ENCODE measurements at places on chromosomes 5 and 9.

DNA sequence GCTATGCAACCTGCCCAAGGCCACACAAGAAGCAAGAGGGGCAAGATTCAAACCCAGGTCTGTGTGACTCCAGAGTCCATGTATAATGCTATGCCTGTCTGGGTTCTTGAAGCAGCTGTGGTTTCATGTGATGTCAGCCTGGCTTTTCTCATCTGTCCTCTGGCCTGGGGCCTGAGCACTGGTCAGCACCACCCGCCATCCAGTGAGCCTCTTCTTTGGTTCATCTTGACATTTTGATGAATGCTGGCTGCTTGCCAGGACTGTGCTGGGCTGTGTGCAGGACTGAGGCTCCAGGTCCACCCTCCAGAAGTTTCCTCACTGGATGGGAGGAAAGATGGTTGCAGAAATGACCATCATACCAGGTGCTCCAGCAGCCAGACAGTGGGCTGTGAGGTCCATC lies 61.5 kb downstream of the TSTD2 start:
- DNase-seq, result no peak

- DNase-seq, result no peak
Measured at GRCh38 chr9:129552064-129552463, 68.8 kb downstream of the C9orf50 start.

- DNase-seq, result no peak
Measured at GRCh38 chr5:165779505-165779904, 2274.1 kb downstream of the MAT2B start.

GRCh38 chr9:18668944-18669343 lies 195.0 kb downstream of the ADAMTSL1 start:
- no peak for DNase-seq

- peak; percentile 18 for DNase-seq
Measured at GRCh38 chr5:111584651-111585050, 72.3 kb upstream of the STARD4 start.

DNA sequence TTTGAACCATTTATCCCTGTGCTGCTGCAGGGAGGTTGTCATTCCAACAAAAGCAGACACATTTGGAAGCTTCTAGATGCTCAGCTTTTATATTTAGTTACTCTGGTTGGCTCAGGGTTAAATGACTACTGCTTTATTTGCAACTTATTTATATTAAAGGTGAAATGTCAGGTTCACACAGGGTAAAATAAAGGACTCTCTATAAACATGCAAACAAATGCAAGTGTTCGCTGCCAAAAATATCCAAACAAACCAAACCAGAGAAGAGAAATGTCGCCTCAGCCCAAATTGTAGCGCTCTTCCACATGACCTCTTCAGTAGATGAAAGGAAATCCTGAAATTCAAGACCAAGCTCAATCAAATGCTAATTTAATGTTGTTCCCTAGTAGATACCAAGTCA lies 57.0 kb upstream of the LIFR start:
- no peak for DNase-seq

Measured in A172 (cell line).